ENCODE measurements at places on chromosomes 1 and 21.

- DNase-seq, result no peak
Observed at GRCh38 chr1:33036051-33036525, 595 bp downstream of the AK2 start.

- DNase-seq, result no peak
Observed at GRCh38 chr1:117735045-117735992, 129.5 kb downstream of the TENT5C start.

DNA sequence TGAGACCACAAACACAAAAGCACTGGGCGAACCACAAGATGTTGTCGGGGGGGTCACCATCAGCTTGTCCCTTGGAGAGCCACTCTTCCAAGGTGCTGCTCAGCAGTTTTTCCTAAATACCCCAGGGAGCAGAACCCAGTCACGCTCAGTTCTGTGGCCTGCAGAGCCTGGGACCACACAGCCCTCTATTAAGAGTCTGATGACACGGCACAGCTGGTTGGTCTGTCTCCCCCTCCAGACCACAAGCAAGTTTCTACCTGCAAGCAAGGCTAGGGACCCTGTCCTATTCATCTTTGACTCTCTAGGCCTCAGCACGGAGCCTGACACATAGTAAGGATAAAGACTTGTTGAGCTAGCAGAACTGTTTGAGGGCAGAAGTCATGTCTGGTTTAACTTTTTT is 28.5 kb downstream of the SLC9A1 start:
- DNase-seq, result no peak

DNA sequence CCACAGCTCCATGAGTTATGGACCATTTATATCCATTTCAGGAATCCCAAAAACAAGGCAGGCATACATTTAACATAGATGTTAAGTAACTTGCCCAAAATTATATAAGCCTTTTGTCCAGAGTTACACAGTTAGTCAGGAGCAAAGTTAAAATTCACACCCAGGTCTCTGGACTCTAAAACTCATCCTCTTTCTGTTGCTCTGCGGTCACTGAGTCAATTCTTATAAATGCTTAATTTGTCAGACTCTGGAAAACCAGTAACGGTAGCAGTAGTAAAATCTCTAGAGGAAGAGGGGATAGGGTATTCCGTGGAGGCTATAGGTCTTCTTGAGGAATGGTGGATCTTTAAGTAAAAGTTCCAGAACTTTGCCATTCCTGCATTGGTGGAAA is 223.6 kb upstream of the JUN start:
- no peak for DNase-seq

DNA sequence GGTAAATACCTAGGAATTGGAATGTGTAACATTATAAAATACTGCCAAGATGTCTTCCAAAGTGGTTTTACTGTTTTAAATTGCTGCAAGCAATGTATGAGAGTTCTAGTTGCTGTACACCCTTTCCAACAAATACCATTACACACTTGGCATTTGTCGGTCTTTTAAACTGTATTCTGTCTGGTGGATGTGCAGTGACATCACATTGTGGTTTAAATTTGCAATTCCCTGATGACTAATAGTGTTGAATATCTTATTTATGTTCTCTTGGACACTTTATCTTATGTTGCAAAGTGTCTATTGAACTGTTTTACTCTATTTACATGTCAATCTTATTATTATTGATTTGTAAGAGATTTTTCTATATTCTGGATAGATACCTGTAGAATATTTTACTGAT is 561.2 kb upstream of the B3GALT2 start:
- no peak for DNase-seq

DNA sequence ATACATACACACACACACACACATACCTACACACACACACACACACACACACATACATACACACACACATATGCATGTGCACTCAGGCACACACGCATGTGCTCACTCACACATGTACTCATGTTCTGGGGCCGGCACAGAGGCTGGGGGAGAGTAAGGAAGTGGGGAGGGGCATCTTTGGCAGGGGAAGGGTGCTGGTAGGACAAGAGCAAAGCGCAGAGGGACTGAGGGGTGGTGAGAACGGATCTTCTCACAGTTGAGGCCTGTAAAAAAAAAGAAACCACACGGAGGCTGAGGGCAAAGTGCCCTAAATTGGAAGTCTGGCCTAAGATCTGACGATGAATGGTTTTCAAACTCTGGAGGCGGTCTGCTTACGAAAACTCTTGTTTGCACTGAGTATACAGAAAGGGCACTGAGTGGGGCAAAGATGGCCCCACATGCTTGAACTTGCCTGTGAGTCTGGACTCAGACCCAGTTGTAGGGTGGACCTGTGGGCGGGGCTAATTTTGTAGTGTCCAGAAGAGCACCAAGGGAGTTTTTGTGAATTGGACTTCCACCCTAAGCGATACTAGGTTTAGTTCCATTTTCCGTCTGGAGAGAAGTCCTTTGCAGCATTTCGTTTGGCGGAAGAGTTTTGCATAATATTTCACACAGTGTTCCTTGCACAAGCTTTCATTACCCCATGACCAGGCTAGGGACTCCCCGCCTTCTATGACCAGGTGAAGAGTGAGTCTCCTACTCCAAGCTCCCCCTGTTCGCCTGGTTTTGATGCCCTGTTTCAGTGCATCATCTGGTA is 79.3 kb upstream of the LYST start:
- DNase-seq, result no peak

GRCh38 chr1:93347334-93347899 is 1.7 kb downstream of the DR1 start:
- DNase-seq, result no peak

- DNase-seq, result no peak
Observed at GRCh38 chr1:184759112-184759511, 4.5 kb upstream of the EDEM3 start.

DNA sequence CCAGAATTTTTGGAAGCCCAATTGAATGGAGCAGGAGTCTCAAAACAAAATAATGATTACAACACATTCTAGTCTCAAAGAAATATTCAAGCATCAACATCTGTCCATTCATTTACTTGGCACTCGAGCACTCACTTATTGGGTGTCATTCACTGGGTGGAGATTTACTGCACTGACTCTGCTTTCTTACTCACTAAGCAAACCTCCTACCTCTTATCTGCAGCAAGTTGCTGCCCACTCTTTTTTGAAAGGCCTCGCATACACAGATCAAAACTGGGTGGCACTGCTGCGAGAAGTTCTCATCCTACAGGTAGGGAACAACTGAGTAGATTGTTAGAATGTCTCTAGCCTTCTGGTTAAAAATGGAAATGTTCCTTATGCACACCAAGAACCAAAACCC is 18.0 kb downstream of the RHBDL2 start:
- DNase-seq, result no peak

DNA sequence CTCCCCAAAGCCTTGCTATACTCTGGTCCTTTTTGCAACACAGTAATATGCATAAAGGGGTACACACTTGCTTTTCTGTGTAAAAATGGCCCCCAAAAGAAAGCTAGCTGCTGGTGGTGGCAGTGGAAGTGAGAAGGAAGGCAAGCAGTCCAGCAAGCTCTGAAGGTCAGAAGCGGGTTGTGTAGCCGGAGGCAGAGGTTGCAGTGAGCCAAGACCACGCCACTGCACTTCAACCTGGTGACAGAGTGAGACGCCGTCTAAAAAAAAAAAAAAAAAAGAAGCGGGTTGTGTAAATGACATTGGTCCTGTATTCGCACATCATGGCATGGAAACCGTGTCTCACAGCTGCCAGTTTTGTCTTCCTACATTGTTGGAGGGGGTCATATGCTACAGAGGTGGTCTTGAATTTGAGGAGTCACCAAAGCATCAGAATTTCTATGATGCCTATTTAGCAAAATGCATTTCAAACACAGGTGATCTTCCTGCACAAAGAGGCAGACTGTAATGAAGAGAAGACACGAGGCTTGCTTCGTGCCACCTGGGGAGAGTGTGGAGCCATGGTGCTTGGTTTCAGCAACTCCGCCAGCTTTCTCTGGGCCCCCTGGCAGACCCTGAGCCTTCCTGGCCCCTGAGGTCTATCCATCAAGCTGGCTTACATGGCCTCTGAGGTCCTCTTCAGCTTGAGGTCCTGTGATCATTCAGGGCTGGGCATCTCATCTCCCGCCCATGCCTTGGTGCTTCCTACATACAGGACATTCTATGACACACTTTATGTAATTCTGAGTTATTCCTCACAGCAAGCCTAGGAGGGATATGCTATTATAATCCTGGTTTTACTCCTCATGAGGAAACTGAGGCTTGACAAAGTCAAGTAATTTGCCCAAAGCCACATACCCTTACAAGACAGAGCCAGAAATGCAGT is 71.0 kb downstream of the TOMM20 start:
- no peak for DNase-seq

DNA sequence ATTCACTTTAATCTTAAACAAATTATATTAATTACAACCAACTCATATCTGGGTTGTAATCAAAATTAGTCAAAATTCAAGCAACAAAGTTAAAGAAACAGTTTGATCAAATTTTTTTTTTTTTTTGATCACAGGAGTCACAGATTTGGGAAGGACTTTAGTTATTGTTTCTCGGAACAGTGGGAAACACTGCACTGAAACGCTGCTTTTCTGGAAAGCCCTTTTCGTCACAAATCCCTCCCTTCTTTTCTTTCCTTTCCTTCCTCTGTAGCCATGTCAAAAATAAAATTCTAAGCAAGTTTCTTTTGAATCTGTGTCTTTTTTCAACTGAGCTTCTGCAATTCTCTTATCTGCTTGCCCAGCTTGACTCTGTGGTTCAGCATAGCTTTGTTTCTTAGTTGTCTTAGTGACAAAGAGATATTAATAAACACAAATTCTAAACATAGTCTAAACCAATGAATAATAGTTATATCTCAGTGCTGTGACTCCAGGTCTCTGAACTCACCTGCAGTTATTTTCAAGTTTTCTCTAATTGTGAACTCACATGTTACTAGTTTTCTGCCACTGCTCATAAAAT is 53.8 kb downstream of the PTGS2 start:
- no peak for DNase-seq

GRCh38 chr1:5513846-5514526 is 478.2 kb downstream of the NPHP4 start:
- DNase-seq, result no peak

- DNase-seq, result no peak
Observed at GRCh38 chr21:26736449-26736848, 108.8 kb downstream of the ADAMTS1 start.

DNA sequence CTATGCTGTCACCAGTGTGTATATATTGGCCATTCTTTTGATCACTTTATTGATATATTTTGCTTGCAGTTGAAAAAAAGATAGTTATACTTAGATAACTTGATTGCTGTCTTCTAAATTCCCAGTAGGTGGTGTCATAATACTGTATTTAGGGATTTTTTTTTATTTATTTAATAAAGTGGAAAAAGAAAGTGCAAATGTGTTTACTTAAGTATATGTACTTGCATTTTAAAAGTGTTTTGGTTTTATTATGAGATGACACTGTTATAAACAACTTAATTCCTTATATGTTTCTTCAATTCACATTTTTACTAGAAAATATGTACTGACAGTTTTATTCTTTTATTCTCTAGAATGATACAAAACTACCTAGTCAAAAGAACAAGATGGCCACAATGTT is 164.8 kb downstream of the USP25 start:
- no peak for DNase-seq

DNA sequence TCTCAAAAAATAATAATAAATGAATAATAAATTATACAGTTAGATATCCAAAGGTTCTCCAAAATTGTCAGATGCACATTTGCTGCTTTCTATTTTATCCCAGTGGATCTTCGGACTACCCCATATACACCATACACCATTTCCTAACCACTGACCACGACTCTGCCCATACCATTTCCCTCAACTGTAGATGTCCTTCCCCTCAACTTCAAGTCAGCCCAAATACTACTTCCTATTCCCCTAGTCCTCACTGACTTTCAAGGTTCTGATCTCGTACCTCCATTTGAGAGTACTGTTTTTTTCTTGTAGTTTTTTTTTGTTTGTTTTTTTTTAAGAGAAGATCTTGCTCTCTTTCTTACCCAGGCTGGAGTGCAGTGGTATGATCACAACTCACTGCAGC is 19.6 kb downstream of the EIF4G3 start:
- no peak for DNase-seq

GRCh38 chr1:40803447-40803846 is 19.9 kb downstream of the KCNQ4 start:
- no peak for DNase-seq

DNA sequence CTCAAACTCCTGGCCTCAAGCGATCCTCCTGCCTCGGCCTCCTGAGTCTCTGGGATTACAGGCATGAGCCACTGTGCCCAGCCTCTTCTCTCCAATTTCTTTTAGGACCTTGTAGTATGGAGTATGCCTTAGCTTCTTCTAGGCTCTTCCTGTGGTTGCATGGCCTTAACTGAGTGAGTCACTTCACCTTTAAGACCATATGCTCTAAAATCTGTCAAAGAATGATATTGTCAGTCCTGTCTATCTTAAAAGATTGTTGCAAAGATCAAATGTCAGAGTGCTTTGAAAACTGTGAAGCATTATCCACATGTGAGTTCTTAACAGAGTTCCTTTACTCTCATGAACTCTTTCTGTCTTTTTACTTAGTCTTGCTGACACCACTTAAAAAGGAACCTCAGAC is 37.2 kb downstream of the ATP2B4 start:
- DNase-seq, result no peak

DNA sequence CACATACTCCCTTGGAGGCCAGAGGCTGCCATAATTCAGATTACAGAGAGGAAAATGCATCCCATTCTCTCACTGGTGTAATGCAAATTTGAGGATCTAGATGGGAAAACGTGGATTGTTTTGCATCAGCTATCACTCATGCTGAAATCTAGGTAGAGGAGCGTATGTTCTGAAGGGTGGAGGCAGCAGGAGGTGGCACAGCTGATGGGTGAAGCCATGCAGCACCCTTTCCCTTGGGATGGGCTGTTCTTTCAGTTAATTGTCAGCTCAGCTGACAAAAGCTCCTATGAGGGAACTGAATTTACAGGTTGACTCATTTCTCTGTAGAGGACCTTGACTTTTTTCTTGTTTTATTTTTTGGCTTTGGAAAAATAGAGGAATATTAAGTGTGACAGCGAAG is 41.8 kb downstream of the CAMTA1 start:
- no peak for DNase-seq

GRCh38 chr1:201020721-201021629 is 2.5 kb downstream of the KIF21B start:
- DNase-seq, result no peak

GRCh38 chr1:32538887-32539583 is at the start of gene ZBTB8A:
Gene ZBTB8A, plus strand, starts transcription at chr1:32539427. Its CDS starts 53,505 bp downstream, at chr1:32592932.
- DNase-seq, result no peak

DNA sequence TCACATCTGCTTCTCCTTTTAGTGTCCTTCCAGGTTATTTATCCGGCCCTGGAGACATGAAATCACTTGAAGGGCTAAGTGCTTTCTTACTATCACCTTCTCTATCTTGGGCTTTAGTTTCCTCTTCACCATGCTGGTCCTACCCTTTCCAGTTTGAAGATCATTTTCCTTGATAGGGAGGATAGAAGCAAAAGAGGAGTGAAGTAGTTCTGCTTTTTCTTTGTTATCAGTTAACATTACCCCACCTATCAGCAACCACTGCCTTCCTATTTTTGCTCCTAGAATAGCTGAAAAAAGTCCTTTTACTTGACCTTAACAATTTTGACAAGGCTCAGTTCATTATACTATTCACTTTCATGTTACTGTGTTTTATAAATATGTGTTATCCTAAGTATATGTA is 19.4 kb downstream of the RGL1 start:
- no peak for DNase-seq

GRCh38 chr1:241391926-241392710 is 35.1 kb upstream of the RGS7 start:
- DNase-seq, result no peak

- DNase-seq, result no peak
Observed at GRCh38 chr21:33975548-33976081, 60.0 kb upstream of the ATP5PO start.

- DNase-seq, result no peak
Observed at GRCh38 chr21:25934130-25934529, 199.4 kb downstream of the GABPA start.

All from Right ventricle myocardium inferior (tissue), 1 donor.